ENCODE measurements at places on chromosomes 2 and 18.

- DNase-seq, result no peak
Measured at GRCh38 chr18:76894566-76895346, 72.4 kb downstream of the ZNF236 start.

DNA sequence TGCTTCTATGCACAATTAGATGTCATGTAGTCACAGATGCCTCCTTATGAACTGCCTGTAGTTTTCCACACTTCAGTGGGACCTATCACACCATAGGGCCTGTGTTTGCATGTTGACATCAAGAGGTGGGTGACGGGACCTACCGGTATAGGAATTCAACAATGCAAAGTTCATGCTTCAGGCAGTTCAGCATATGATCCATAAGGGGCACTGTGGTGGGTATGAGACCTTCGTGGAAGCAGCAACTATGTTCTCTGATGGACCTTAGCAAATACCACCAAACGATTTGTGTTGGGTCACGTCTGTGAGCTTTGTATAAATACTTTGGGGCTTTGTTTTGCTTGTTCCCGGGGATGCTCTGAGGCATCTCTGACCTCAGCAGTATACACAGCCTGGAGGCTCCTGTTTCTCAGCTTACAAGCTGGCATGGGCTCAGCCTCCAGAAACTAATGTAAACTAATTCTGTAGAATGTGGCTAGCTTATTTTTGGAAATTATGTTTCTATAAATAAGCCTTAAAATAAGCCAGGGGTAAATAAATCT lies 111.6 kb downstream of the DTNA start:
- DNase-seq, result no peak

DNA sequence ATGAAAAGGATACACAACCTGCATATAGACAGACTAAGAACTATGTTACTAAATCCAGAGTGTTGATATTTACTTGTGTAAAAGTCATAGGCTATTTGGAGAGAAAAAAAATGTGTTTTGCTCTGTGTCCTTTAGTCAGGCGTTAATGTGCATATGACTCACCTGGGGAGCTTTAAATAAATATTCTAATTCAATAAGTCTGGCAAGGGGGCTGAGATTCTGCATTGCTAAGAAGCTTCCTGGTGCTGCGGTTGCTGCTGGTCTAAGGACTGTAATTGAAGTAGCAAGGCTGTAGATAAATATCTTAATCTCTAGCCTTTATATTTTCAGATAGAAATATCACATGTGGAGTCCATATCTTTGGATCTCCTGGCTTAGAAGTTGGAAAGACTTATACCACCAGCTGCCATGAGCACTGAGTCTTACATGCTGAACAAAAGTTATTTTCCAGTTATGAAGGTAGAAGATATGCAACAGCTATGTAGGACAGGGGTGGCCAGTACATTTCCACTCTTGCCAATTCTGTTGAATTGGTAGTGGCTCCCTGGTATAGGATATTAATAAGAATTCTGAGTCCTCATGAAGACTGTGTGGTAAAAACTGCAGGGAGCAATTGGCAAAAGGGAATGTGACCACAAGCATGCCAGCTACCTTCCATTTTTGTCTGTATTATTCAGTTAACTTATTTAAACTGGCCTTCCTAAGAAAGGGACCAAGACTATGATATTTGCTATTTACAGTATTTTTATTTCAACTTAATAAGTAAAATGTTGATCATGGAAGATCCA lies 4.8 kb downstream of the SPAG16 start:
- no peak for DNase-seq

- DNase-seq, result no peak
Measured at GRCh38 chr2:121360566-121361300, 75.7 kb upstream of the TFCP2L1 start.
